Activated CD8-positive, alpha-beta memory T cell treated with anti-CD3 and anti-CD28 coated beads for 1 hour (primary cell): ENCODE measurements at places on chromosomes 6 and 20.

DNA sequence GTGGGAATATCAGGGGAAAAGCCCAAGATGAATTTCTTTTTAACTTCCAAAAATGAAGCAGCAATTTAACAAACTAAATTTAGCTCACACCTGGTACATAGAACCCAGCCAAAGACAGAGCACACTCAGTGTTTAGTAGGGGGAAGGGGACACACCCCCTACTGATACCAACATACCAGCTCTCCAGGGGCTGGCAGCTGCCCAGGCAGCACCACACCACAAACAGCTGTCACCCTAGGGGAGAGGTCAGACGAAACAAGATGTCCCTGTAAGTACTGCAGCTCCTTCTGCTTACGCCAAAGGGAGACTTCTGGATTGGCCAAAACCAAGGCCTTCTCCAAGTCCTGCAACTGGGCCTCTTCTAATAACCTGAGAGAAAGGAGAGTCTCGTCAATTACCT is 26.0 kb downstream of the MDN1 start:
- DNase-seq, result no peak

GRCh38 chr6:5384276-5384675 is 123.0 kb downstream of the FARS2 start:
- no peak for DNase-seq

DNA sequence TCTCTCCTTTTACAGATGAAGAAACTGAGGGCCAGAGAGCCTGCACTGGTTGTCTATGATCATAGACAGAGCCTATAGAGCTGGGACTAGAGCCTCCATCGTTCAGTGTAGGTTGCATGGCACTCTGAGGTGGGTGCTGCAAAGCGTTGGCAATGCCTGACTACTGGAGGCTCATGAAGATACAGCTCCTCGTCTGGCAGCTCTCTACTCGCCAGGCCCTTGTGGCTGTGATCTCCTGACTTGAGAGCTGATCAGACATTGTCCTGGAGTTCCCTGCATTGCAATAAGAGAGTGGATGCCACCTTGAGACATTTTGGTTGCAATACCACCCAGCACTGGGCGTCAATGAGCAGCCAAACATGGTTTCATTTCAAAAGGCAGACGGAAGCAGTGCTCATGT is 270.1 kb upstream of the ARID1B start:
- no peak for DNase-seq

DNA sequence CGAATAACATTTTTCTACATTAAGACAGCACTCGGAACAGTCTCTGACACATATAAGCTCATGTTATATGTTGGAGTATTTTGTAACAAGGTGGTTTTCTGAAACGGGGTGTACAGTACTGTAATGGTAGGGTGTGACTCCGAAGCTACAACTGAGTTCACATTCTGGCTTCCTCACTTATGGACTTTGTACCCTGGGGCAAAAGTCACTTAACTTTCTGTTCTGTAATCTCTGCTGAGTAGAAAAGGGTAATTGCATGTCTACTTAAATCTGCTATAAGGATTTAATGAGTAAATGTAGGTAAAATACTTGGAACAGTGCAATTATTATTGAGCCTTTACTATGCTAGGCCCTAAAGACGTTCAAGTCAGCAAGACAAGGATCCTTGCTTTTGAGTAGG is 4.7 kb upstream of the LTV1 start:
- DNase-seq, result no peak

DNA sequence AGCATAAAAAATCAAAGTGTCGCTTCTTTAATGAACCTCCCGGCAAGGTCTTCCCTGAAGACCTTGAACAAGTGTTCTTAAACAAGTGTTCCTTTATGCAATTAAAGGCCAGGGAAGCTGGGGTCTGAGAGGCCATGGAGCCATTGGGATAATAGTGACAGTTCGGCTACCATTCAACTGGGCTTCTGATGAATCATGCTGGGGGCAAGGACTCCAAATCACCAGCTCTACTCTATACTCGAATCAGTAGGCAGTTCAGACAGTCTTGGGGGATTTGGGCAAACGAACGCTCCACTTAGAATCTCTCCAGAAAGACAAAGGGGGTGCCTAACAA is 34.7 kb upstream of the EZR start:
- no peak for DNase-seq

DNA sequence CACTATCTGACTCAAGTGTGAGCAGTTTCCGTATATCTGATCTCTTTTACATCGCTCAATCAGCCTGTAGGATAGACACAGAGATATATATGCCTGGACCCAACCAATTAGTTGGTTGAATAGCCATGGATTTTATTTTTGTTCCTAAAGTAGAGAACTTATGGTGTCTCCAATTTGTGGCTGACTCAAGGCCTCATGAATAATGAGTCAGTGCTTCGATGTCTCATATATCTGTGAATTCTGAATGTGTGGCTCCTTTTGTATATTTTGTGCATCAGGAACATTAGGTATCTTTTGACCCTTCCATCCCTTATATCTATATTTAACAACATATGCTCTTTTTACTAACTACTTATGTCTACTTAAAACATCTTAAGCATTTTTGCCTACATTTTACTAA is 64.5 kb downstream of the OR2B2 start:
- DNase-seq, result no peak

DNA sequence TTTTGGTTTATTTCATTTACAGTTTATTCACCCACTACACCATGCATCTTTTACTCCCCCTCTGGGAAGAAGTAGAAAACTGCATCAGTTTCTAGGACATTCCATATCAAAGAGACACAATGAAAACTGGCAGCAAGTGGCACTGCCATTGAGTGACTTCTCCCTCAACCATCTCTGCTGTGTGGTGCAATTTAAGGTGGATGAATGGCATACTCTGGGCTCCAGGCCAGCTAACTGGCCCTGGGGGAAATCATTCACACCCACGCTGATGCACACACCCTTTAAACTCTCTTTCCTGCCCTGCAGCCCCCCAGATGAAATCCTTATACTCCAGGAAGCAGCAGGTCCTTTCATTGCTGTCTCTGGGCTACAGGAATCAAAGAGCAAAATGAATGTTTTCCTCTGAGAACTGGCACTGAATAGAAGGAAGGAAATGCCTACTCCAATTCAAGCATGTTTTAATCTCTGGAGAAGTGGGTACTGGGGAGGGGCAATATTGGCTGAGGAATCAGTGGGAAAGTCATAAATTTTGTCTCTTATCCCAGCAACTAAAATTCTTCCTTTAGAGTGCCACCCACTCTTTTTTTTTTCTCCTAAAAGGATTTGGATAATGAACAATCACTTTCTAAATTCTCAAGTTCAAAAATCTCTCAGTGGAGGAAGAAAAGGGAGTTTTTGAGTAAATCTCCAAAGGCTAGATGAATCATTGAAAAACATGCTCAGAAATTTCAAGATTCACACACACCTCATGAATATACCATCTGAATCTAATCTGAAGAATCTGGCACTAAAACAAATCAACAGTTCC is 16.9 kb upstream of the RFPL4B start:
- DNase-seq, result no peak

DNA sequence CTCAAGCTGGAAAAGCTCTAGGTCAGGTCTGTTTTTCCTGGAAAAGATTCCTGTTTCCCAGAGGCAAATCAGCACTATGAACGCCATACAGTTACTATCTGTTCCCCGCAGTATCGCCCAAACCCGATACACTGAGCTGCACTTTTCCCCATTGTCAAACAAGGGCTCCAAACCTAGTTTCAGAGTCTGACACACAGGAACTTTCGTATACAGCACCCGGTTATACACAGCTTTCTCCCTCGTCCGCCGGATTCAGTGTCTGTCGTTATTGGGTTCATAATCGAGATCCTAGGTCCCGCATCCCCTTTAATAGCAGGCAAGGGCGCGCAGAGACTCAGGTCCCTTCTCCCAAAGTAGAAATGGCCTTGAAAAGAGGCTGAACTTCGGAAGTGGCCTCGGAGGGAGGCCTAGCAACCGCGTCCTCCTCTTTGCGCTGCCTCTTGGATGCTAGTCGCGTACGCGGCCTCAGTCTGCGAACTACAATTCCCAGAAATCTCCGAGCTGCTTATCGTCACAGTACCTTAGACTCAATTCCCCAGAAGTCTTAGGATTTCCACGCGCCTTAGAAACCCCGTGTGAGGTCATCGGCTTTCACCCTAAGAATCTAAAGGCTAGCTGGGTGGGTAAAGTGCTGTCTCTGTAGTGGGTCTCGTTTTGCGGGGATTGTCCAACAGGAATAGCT is 34.2 kb downstream of the ZNF391 start:
- no peak for DNase-seq

DNA sequence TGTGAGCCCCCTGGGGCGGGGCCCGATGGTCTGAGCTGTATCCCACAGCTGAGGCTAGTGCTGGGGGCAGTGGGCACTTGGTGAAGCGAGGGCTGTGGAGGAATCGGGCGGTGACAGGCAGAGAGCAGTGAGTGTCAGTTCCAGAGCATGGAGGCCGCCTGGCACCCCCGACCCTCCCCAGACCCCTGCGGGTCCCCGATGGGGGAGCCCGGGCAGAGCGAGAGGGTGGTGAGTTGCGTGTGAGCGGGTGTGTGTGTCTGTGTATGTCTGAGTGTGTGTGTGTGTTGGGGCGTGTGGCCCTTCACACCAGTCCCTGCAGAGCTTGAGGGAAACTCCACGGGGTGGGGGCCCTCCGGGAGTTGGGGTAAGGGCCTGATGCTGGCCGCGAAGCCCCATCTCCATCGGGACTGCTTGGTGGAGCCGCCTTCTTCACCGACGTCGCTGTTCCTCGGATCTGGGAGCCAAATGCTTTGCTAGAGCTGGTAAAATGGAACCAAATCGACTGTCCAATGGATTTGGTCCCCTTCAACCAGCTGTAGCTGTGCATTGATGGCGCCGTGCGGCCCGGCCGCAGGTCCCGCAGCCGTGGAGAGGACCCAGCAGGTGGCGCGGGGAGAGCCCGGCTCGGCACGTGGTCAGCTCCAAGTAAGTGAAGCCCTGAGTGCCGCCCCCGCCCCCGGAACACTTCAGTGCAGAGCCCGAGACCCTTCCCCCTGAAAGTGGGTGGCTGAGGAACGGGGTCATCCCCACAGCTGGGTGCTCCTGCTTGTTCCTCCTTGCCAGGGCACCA is 77.7 kb upstream of the SLCO4A1 start:
- no peak for DNase-seq

- DNase-seq, result no peak
Measured at GRCh38 chr20:6612606-6612923, 154.9 kb upstream of the BMP2 start.

DNA sequence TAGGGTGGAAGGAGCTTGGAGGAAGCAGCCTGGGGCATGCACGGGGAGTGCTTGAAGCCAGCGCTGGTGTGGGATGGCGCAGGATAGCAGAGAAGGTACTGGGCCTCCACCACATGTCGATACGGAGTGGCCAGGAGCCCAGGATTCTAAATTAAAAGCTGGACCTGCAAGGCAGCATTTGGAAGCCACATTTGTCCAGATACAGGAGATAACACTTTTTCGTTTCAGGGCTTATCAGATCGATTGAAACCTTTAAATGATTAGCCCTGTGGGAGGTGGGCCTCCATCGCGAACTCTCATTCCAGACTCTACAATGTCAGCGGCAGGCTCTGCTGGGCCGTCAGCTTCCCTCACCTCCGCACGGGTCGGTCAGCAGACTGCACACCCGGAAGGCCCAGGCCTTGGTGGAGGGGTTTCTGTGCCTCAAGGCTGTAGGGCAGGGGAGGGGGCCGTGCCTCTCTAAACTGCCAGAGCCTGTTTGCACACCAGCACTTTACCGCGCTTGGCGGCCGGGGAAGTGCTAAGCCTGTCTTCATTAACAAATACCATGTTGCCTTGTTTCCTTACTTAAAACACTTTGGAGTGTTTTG is 17.9 kb downstream of the EDN3 start:
- no peak for DNase-seq

DNA sequence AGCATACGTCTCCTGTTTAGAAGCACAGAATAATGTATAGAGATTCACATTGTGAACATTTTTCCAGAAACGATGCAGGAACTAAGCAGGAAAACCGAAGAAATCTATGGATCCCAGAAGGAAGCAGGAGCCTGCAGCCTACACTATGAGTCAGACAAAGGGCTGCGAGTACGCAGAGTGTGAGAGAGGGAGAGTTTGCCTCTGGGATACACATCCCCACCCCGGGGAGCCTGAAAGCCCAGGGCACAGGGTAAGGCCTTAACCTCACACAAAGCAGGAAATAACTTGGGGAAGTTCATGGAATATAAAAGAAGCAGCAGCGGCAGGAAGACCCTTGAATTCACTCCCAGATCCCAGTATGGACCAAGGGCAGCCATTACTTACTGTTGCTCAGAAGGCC is 842.1 kb upstream of the MANEA start:
- no peak for DNase-seq

DNA sequence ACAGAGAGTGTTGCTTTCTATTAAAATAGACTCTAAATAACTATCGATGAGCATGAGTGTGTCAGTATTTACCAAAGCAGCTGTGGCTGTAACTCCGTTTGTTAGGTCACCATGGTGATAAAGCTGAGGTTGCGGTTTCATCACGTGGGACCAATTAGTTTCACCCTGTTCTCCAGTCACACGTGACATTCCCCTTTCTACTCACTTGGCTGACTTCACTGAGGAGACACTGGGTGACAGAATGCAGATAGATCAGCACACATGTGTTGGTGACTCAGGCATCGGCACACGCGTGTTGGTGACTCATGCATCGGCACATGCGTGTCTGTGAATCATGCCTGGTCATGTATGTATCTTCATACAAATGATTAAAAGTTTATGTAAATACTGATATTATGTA is 285.4 kb downstream of the THBS2 start:
- DNase-seq, result no peak

DNA sequence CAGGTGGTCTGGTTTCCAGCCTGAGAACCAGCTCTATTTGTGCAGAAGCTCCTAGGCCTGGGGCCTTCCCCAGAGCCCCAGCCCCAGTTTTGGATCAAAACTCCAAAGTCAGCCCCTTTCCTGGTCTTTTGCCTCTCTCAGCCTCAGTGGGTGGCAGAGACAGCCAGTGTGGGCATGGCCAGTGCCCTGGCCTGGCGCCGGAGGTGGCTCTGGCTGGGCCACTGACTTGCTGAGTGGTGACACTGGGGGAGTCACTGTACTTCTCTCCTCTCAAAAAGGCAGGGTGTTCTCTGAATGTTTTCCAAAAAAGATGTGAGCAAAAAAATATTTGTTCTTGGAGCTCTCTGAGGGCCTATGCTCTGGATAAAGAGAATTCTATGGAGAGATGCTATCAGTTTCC is 20.0 kb upstream of the MLN start:
- no peak for DNase-seq

- DNase-seq, result no peak
Measured at GRCh38 chr6:168615837-168616236, 174.9 kb downstream of the SMOC2 start.

- DNase-seq, result no peak
Measured at GRCh38 chr6:1182722-1183521, 129.0 kb upstream of the FOXQ1 start.

DNA sequence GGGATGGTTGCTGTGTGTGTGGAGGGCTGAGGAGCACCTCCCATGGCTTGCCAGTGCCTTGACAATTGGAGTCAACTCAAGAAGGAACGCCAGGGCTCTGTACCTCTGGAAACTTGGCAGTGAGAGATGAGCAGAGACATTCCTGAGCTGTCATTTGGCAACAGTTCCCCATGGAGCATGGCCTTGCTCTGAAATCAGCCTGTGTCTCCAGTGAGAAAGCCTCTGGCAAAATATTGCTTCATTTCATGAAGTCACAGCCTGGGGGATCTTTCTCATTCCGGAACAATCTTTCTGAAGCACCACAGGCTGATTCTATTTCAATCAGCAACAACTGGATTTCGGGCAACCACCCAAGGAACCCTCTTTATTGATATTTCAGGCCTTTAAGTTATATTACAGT is 52.2 kb upstream of the FNDC1 start:
- no peak for DNase-seq

- no peak for DNase-seq
Measured at GRCh38 chr20:33124261-33124660, 43.7 kb upstream of the BPIFA2 start.

- DNase-seq, result no peak
Measured at GRCh38 chr6:14738933-14739332, 506.9 kb upstream of the JARID2 start.
